ENCODE measurements at places on chromosomes 13 and 19. TPM values are rescaled to one million over a fixed set of nuclear protein-coding genes. Genes with fewer than 3 reads are reported as not detected.

- no peak for DNase-seq
These were observed 3.9 kb downstream of the AP1M2 start for GRCh38 chr19:10583036-10583776.

DNA sequence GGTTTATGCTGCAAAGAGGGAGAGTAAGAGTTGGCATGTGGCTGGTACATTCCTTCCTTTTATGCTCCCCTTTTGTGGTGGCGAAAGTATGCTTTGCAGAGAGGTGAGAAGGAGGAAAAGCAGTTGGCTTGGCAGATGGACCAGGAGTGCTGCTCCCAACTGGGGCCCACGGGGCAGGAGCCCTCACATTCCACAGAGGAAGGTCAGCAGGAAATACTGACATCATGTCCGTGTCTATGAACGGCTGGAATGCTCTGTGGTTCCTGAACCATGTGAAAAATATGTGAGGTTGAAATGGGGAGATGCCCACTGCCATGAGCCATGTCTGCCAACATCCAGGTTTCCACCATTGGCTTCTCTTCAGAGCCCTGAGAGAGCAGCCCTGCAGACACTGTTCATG, 33.3 kb upstream of the GAS6 start:
- peak; percentile 93 for DNase-seq

GRCh38 chr19:45161738-45162607, 1.2 kb upstream of the NKPD1 start:
- no peak for DNase-seq

ZNF534 gene
- not detected for total RNA-seq

Data from bronchial epithelial cell (primary cell).